ENCODE measurements at places on chromosomes 16 and 17.

DNA sequence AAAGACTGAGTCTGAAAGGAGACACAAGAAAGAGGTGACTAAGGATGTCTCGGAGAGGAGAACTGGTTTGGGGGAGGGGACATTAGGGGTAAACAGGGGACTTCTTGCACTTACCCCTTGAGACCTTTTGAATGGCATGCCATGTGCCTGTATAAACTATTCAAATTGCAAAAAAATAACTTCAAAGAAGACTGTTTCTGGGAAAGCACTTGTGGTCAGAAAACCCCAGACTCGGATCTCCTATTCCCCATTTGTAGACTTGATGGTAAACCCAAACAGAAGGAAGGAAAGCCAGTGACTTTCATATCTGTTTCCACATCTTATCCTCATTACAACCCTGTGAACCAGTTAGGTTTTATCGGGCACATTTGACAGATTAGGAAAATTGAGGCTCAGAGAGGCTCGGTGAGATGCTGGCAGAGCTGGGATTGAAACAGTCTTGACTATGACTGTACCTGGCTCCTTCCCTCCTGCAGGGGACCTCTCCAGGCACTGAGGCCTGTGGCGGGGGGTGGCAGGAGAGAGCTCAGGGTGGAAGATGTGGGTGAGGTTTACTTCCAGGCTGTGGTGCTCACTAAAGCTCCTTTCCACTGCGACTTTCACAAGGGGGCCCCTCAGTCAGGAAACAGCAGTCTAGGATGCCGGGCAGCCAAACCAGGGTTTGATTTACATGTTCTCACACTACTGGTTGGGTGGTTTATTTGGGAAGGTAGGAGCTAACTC, 30.5 kb upstream of the PLCG2 start:
- DNase-seq, result no peak

- no peak for DNase-seq
Observed at GRCh38 chr17:2710071-2710802, 1.3 kb downstream of the CLUH start.

- DNase-seq, result no peak
Observed at GRCh38 chr16:1003391-1004347, 22.1 kb downstream of the SOX8 start.

DNA sequence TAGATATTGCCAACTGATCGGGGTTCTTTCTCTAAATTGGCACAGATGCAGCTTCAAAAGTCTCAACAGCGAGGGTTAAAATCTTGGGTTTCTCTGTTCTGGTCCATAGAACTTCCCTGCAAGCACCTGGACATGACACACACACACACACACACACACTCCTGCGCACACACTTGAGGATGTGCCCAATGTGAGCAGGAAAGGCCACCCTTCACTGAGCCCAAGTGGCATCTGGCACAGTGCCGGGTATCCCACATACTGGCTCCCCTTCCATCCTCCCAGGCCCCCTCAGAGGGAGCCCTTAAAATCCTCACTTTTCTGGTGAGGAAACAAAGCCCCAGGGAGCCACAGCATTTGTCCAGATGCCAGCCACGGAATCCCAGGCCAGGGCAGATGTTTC, 55.5 kb downstream of the ZNF423 start:
- no peak for DNase-seq

GRCh38 chr17:59002126-59002525, 104.6 kb downstream of the TRIM37 start:
- DNase-seq, result no peak

DNA sequence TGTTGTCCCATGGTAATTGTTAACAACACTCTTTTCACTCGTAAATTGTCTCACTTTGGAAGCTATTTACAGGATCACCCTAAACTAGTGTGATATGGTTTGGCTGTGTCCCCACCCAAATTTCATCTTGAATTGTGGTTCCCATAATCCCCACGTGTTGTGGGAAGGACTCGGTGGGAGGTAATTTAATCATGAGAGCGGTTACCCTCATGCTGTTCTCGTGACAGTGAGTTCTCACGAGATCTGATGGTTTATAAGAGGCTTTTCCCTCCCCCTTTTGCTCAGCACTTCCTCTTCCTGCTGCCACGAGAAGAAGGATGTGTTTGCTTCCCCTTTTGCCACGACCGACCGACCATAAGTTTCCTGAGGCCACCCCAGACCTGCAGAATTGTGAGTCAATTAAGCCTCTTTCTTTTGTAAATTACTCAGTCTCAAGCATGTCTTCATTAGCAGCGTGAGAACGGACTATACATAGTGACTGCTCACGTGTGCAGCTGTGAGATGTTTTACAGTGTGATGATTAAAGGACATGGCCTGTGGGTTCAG, 34.4 kb downstream of the DNAH3 start:
- no peak for DNase-seq

DNA sequence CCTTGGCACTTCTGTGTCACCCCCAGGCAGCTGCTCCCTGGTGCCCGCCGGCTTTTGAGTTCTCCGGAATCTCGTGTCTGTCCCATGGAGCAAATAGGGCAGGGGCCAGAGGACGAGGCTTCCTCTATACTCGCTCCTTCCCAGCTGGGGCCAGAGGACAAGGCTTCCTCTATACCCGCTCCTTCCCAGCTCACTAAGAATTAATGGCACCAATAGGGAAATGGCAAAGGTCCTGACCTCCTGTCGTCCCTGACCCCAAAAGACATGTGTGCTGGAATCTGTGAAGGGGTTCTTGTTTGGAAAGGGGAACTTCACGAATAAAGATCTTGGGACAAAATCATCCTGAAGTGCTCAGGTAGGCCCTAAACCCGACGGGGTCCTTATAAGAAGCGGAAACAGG, 7.6 kb downstream of the SGSH start:
- no peak for DNase-seq

DNA sequence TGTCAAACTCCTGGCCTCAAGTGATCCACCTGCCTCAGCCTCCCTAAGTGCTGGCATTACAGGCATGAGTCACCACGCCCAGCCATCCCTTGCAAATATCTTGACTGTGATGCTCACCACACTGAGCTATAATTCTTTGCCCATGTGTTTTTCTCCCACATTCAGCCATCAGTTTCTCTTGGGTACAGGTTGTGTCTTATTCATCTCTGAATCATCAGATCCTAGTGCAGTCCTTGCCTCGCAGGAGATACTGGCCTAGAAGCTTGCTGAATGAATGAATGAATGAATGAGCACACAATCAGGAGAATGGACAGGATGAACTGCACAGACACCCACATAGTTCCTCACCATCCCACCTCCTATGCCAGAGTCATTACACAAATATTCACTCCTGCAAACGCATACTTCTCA, 24.4 kb upstream of the ETV4 start:
- DNase-seq, result no peak

DNA sequence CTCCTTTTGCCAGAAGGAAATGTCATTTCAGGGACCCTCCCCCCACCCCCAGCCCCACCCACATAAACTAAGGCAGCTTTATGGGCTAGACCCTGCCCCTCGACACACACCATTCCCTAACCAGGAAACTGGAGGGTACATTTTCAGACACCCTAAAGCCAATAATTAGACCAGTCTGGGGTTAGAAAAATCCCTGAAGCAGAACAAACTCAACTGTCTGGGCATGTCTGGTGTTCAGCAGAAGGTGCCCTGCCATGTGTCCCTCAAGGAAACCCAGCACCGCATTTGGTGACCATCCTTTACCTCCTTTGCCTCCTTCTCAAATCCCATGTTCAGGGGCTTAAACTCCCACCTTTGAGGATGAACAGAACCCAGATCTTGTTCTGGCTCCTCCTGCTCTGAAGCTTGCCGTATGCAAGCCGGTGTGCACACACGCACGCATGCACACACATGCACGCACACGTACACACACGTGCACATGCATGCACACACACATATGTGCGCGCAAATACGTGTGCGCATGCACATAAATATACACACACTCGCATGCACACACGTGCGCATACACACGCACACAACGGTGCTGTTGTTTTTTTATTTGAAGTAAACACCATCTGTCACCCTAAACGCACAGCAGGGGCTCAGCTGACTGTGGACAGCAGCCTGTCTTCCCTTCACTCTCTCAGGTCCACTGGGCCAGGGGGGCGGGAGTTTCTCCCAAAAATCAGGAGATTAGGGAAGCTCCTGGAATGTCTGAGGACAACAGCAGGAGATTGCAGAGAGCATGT, 156.8 kb upstream of the TNRC6C start:
- no peak for DNase-seq

DNA sequence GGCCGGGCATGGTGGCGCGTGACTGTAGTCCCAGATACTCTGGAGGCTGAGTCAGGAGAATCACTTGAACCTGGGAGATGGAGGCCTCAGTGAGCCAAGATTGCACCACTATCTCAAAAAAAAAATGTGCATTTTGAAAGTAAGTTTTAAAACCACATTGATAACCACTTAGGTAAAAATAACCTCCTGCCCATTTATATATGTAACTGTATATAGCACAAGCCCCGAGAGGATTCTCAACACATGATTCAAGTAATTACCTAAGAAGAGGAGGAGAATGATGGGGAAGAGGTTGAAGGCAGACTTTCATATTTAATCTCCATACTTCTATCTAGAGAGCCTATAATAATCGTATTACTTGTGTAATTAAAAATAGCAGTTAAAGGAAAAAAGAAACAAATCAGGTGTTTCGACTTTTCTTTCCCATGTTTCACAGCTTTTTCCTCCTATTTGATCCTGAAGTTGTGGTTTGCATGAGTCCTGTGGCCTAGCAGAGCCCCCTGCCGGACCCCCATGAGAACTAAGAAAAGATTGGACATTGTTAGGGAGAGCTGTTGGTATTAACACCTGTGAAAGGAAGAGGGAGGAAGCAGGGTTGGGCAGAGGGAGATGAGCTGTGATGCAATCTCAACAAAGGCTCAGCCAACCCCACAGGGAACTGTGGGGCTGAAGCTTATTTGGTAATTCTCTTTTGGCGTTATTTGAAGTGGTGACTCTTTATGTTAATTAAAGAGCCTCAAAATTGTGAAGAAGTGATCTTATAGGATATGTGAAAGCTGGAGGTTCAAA, 22.1 kb downstream of the PMFBP1 start:
- no peak for DNase-seq

- no peak for DNase-seq
Observed at GRCh38 chr17:15920758-15921239, 24.1 kb upstream of the ADORA2B start.

DNA sequence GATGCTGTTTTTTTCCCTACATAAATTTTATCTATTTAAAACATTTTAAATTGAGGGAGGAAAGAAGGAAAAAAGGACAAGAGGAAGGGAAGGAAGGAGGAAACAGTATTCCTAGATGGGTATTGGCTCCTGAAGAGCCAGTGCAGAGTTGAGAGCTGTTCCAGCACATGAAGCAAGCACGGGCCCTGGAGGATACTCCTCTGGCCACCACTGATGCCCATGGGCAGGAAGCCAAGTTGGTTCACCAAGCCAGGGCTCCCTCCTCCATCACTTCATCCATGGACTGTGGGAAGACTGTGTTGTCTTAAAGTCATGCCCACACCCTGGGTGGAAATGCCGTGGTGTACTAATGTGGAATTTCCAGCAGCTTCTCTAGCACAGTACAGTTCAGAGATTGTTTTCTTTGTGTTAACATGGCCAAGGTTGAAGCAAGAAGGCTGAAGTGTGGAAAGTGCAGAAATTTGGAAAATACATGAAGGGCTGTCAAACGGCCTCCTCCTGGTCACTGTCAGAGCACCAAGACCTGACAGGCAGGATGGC, 23.9 kb upstream of the NOS2 start:
- DNase-seq, result no peak

- DNase-seq, result no peak
Observed at GRCh38 chr16:71257768-71258167, 27.2 kb upstream of the HYDIN start.

DNA sequence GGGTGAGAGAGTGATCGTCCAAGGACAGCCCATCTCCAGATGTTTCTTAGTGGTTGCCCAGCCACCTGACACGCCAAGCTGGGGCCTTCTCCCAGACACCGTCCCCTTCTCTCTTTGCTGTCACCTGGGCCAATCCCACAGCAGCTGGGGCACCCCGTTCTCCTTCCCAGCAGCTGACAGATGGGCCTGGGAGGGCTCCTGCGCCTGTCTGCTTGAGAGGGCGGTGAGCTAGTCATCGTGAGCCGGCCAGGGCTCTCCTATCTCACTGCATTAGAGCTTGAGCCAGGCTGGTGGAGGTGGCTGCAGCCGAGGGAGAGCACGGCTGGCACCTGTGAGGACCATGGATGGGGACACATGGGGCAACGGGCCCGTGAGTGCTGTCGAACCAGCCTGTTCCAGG, 41.2 kb downstream of the RAB11FIP3 start:
- no peak for DNase-seq

- DNase-seq, result no peak
Observed at GRCh38 chr16:87390641-87391323, 1.4 kb upstream of the MAP1LC3B start.

- DNase-seq, result no peak
Observed at GRCh38 chr16:64982581-64982980, 139.3 kb downstream of the CDH11 start.

GRCh38 chr17:35432176-35433074, at the start of gene SLFN12:
Gene SLFN12 (minus strand): TSS chr17:35432500. CDS start chr17:35423028, 9,472 bp downstream.
- no peak for DNase-seq

DNA sequence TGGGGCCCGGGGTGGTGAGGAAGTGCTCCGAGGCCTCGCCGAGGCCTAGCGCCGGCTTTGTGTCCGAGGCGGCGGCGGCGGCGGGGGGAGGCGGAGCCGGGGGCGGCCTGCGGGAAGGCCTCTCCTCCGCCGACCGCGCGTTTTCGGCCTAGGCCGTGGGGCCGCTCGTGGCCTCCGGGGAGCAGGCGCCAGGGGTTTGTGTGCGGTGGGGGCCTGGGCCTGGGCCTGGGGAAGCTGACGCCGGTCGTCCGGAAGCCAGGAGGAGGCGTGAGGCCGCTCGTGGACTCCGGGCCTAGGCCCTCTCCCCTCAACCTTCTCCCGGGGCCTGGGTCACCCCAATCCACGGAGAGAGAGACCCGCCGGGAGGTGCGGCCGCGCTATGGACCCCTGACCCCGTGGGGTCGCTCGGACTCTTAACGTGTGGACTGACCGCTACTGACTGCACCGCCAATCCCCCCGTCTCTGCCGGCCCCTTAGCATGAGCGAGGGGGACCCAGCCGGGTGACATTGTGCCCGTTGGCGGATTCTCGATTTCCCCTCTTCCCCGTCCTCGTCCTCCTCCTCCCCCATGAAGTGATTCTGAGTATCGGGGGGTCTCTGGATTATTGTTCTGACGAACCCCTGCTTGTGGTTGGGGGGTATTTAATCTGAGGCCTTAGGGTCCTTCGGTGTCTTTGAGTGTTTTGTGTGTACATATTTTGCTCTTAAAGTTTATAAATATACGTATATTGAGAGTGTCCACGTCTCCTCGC, 660 bp downstream of the RBBP6 start:
- no peak for DNase-seq

All from D721Med (cell line).